Activated CD8-positive, alpha-beta memory T cell treated with anti-CD3 and anti-CD28 coated beads for 48 hours (primary cell): ENCODE measurements at places on chromosomes 6 and 20.

DNA sequence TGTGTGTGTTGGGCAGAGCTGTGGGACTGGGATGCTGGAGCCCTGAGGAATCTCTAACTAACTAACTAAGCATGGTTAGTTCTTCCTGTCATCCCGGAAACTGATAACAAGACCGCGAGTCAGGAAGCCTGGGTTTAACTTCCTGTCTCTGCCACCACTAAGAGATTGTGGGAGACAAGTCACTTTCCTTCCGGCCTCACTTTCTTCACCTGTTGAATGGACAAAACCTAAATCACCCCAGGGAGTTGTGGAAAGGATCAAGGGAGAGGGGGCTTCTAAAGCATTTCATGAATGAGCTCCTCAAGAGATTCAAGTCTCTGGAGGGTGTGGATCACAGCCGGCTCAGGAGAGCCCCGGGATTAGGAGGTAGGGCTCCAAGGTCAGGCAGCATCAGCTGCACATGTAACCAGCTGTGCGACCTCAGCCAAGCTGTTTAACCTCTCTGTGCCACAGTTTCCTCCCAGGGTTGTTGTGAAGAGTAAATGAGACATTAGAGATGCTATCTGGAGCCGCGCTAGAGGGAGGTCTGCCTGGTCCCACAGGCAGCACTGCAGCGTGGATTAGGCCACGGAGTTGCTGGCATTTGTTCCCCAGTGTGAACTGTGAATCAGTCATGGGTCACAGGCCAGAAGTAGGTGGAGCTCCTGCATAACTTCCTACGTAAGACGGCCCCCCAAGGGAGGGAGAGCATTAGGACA, 105.1 kb downstream of the TOX2 start:
- no peak for DNase-seq

DNA sequence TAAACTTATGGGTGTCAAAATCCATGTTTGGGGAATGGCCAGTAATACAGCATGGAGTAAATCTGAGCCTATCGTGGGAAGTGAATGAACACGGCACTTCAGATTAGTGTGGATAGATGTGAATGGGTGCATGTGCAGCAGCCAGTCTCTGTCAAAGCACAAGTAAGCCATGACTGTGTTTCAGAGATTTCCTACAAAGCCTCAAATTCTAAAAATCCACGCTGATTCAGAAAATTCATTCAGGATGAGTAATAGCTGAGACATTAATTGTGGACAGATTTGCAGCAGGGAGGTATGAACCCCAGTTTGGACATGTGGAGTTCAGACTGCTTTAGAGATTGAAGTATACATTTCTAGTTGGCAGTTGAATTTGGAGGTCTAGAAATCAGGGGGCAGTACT, 115.1 kb downstream of the QKI start:
- no peak for DNase-seq

GRCh38 chr6:4466261-4466660, 309.9 kb upstream of the CDYL start:
- DNase-seq: no peak

- DNase-seq: no peak
Observed at GRCh38 chr6:96823743-96824142, 13.5 kb downstream of the GPR63 start.

DNA sequence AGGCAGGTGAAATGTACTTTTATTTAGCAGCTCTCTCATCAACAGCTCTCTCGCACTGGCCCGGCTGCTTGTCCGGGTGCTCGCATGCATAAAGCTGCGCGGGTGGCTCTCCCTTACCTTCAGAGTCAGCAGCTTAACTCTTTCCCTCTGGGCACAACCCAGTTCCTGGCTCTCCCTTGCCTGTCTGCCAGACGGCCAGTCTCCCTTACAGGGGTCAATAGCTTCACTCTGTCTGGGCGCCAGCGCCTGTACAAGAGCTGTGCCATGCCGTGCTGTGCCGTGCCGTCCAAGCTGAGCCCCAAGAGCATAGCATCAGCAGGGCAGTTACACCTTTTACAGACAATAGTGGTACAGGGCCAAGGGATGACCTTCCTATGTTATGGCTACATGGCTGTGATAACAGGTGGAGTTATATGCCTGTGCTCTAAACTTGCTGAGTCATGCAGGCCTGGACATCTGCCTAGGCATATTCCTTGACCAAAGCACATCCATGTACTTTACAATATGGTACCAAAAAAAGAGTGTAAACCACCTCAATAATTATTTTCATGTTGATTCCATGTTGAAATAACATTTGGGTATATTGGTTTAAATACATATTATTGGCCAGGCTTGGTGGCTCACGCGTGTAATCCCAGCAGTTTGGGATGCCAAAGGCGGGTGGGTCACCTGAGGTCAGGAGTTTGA, 47.9 kb downstream of the BLTP3A start:
- DNase-seq: no peak

GRCh38 chr6:159807150-159807858, 7.2 kb downstream of the PNLDC1 start:
- DNase-seq: no peak

GRCh38 chr6:90646940-90647339, 60.1 kb upstream of the MAP3K7 start:
- no peak for DNase-seq

DNA sequence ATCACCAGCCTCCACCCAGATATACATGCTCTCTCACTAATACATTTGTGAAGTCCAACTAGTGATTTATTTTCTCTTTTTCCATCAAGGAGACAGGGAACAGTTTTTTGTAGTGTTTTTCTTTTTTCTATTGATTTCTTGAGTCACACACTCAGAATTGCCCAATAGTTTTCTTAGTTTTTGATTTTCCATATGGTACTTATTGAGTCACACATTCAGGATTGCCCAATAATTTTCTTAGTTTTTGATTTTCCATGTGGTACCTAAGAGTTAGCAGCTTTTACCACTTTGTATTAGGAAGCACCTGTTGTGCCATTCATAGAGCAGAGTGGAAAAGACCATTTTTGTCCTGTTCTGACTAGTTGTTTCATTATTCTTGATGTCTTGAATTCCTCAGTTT, 1268.8 kb downstream of the EPHA7 start:
- DNase-seq: no peak

DNA sequence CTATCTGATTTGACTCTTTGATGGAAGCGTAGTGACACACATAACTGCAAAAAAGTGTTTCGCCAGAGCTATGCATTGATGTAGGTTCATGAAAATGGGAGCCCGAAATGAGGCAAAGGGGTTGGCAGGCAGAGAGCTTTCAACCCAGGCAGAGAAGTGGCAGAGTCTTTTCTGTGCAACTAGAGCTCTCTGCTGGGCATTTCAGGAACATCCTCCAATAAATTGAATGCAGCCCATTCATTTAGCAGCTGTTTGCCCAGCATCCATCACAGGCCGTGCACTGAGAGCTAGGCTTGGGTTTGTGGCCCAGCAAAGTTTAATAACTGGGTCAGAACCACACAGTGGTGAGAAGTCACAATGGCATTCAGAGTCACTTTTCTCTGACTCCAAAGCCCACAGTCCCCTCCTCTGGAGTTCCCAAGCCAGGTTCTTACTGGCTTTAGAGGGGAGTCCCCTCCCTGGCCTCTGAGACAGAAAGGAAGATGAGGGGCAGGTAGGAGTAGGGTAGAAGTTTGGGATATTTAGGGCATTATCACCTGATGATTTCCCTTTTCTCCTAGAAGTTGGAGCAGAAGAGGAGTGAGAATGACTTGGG, 31.8 kb upstream of the ELMO2 start:
- no peak for DNase-seq

DNA sequence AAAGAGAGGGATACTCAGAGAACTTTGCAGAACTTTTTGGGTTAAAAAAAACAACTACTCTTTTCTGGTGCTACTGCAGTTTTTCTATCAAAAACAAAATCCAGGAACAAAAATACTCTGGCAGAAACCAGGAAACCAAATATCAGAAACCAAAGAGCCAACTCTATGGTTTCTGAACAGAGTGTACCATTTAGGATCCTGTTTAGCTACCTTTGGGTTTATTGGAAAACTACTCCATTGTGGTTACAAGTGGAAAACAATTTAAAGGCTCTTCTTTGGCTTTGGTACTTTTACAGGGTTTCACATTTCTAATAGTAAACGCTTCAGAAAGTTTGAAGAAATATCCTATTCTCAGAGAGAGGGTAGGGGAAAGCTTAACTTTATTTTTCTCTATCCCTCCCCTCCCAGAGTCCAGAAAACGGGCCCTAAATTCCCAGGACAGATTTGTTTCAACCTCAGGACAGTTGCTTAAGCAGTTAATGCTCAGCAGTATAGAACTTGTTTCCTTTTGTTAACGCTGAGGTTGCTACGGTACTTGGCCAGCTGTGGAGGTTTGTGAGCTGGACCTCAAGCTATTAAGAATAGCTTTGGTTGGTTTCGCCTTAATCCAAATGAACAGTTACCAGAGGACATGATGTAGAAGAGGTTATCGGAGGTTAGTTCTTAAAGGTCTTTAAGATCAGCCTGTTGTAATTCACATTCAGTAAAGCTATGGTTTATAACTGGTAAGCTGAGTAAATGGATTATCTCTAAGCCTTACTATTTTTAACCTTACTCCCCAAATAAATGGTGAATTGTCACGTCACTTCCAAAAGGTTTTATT, 47.9 kb downstream of the FOXO3 start:
- no peak for DNase-seq

- no peak for DNase-seq
Observed at GRCh38 chr20:23143098-23143497, 57.0 kb upstream of the CD93 start.

DNA sequence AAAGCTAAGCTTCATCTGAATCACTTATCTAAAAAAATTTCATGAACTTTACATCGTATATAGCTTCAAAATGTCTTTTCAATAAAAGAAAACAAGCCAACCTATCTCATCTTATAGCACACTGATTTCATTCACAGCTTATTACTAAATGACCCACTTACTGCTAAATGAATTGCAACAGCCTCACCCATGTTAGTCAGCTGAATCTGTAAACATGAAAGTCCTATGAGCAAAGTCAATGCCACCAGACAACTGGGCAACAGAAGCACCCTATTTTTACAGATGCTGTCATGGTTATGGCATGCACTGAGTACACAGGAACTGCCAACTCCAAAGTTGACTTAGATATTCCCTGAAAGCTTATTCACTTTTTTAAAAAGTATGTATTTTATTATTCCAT, 41.2 kb upstream of the DST start:
- no peak for DNase-seq

- no peak for DNase-seq
Observed at GRCh38 chr6:151081656-151082055, 158.1 kb upstream of the AKAP12 start.

DNA sequence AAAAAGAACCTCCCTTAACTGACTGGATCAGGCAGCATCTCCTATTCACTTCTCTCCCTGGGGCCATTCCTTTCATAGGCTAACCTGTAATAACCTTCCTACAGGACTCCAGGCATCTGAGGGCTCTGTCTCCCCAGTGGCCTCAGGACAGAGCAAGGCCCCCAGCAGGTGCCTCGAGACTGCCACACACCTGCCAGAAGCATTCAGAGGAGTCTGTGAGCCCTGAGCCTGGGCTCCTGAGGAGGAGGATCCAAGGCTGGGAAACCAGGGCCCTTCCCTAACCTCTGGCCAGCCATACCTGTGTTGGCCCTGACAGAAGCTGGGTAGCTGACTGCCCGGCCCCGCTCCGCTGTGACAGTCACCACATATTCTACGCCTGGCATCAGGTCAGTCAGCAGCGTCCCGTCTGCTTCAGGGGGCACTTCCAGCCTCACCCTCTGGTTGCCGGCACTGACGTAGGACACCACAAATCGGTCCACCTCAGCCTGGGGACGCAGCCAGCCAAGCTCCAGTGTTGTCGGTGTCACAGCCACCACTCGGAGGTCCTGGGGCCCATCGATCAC, 20.6 kb downstream of the TNXB start:
- DNase-seq: no peak

- DNase-seq: no peak
Observed at GRCh38 chr20:32546918-32547752, 38.0 kb downstream of the NOL4L start.

GRCh38 chr6:156825475-156825874, 48.3 kb downstream of the ARID1B start:
- no peak for DNase-seq

GRCh38 chr20:6074145-6074561, 20.3 kb upstream of the LRRN4 start:
- DNase-seq: no peak

DNA sequence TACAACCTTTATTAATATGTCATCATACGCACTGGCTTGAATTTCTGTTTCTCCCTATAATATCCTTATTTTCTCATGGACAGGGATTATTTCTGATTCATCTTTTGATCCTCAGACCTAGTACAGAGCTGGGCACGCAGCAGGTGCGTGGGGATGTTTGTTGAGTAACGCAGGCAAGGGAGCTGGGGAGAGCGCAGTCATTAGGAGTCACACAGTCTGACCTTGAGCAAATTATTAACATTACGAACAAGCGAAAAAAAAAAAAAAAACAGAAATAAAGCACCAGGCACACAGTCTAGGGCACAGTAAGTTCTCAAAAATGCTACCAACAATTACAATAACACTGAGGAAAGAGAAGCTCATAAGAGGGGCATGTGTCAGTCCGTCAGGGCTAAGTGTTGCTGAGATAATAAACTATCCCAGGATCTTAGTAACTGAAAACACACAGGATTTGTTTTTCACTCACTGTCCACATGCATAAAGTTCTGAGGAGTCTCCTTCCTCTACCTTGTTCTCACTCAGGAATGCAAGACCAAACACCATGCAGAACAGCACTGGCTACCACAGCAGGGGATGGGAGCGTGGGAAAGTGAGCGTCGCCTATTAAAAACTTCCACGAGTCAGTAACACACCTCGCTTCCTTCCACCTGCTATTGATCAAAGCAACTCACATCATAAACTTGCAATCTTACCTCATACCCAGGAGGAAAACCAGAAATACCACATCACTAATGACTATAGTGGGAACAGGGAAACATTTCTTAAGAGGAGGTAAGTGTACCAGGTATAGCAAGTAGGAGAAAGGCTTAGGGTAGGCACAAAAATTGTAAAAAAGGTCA, 56.9 kb downstream of the PDE10A start:
- no peak for DNase-seq

DNA sequence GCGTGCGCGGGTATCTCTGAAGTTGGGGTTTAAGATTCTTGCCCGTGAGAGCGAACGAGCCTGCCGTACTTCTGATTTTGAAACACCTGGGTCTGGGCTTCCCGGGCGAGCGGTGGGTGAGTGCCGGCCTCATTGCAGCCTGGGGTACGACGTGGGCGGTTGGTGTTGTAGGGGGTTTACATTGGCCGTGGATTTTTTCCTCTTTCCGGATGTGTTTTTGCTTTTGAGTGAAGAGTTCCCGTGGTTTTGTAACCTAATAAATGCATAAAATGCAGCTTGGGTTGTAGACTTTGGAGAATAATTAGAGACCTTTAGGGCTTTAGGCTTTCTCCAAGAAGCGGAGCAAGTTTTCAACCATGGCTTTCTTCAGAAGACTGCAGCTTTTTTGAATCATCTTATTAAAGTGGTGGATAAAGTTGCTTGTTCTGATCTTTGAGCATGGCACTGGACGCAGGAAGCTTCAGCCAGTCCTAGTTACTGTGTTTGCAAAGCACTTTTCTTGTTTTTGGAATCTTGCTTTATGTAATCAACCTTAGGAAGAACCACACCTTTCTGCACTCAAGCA, 314 bp downstream of the FARS2 start:
- no peak for DNase-seq

DNA sequence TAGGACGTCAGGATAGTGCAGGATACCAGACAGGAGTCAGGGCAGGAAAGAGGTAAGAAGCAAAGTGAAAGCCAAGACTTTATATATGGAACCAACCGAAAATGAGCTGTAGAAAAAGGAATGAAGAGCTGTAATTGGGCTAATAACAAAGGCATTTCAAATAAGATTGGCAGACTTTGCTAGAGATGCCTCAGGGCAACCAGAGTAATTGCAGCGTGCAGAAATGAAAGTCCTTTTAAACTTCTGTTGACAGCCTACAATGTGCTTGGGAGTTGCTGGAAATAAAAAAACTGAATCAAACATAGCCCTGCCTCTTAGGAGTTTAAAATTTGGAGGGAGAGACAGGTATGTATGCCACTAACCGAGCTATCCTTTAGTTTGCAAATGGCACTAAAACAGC, 56.4 kb upstream of the NKX2-4 start:
- DNase-seq: no peak
